CD4-positive, alpha-beta T cell treated with Interleukin-4 for 4 hours (primary cell): ENCODE measurements at places on chromosomes 3 and 15.

DNA sequence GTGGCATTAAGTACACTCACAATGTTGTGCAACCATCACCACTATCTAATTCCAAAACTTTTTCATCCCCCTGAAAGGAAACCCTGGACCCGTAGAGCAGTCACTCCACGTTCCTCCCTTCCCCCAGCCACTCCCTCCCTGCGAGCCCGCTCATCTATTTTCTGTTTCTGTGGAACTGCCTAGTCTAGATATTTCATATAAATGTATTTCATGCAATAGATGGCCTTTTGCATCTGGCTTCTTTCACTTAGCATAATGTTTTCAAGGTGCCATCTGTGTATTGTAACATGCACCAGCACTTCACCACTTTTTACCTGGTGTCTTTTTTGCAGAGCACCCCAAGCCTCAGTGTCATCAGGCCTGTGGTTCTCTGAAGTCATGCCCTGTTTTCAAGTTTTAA, 10.7 kb downstream of the CGNL1 start:
- no peak for DNase-seq

- DNase-seq, result peak; percentile 14
These were observed 81.2 kb downstream of the SRGAP3 start for GRCh38 chr3:9168241-9168741.

- no peak for DNase-seq
These were observed 1375.1 kb upstream of the ALCAM start for GRCh38 chr3:103991461-103992115.

- no peak for DNase-seq
These were observed 220.2 kb upstream of the CD96 start for GRCh38 chr3:111321786-111322185.

GRCh38 chr3:131796558-131797198, 238.1 kb downstream of the CPNE4 start:
- no peak for DNase-seq

GRCh38 chr3:124559846-124560574, 170.2 kb upstream of the UMPS start:
- peak; percentile 50 for DNase-seq

- no peak for DNase-seq
These were observed 143.4 kb downstream of the NSUN3 start for GRCh38 chr3:94206291-94206690.

- no peak for DNase-seq
These were observed 51.9 kb downstream of the CCR4 start for GRCh38 chr3:33003308-33003707.

GRCh38 chr3:194661374-194661773, 10.6 kb downstream of the LSG1 start:
- no peak for DNase-seq

- DNase-seq, result no peak
These were observed 60.2 kb downstream of the TMEM44 start for GRCh38 chr3:194572944-194573491.

GRCh38 chr15:39397883-39398282, 183.0 kb upstream of the THBS1 start:
- DNase-seq, result no peak

DNA sequence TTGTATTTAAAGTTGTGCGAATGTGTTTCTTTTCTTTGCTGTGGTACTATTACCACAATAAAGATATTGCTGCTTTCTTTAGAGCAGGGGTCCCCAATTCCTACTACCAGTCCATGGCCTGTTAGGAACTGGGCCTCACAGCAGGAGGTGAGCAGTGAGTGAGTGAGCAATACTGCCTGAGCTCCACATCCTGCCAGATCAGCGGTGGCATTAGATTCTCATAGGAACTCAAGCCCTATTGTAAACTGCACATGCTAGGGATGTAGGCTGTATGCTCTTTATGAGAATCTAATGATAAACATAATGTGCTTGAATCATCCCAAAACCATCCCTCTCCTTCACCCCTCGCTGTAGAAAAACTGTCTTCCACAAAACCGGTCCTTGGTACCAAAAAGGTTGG, 41.6 kb downstream of the DMXL2 start:
- DNase-seq, result no peak

DNA sequence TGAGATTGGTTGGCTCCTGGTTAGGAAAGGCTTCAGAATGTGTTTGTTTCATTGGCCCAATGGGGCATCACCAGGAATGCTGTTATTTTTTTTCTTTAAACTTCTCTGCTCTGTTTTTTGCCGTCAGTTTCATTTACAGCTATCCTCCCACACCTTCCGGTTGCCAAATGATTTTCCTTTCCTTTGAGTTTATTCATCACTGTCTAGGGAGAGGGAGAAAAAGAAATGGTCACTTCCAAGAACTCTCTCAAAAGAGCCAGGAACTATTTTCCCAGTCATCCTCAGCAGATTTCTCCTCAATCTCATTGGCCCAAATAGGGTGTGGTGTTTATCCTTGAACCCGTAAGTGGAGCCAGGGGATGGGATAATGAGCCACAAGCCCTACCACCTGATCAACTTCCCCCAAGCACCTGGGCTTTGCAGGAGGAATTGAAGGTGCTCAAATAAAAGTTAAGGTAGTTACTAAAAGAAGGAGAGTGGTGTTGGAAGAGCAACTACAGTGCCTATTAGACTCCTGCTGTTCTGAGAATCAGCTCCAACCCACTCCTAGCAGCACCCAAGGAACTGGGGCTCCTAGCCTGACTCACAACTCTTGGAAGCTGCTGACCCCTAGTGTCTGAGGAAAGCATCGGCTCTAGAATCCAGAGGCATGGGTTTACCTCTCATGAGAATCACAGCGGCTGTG, 183.8 kb upstream of the IL12A start:
- DNase-seq, result peak; percentile 14

DNA sequence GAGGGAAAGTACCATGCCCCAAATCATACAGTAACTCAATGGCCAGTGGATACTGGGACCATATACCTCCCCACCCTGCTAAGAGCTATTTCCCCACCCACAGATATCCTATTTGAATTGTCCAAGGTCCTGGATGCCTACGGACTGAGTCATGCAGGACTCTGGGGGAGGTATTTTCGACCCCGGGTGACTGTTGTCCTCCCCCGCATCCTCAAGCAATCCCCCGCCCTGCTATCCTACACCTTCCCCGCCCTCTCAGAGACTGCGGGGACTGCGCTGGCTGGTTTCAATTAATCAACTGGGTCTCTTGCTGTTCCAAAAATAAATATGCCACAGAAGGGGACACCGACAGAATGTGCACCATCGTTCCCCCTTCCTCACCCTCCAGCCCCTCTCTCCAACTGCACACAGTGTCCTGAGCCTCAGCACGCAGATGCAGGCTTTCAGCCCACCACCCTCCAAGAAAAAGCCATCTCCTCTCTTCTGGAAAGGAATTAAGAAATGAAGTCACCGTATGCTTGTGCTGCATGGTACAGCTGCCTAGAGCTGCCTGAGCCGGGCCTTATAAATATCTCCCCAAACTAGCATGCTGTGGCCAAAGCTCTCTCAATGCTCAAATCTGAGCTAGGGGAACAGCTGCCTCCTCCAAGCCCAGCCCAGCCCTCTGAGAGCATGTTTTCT, 8.1 kb downstream of the CAV3 start:
- no peak for DNase-seq

- DNase-seq, result no peak
These were observed 91.1 kb downstream of the TBL1XR1 start for GRCh38 chr3:177106184-177106583.

DNA sequence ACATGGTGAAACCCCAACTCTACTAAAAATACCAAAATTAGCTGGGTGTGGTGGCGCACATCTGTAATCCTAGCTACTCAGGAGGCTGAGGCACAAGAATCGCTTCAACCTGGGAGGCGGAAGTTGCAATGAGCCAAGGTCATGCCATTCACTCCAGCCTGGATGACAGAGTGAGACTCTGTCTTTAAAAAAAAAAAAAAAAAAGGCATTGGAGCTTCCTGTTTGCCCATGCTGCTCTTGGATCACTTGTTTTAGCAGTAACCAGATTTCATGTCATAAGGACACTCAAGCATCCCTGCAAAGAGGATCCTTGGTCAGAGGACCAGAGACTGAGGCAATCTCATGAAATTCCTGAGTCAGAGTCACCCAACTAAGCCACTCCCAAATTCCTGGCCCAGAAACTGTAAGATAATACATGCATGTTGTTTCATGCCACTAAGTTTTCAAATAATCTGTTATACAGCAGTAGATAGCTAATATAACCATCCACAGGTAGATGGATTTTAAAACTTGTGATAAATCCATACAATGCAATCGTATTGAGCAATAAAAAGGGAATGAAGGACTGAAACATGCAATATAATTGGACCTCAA, 82.0 kb upstream of the XXYLT1 start:
- no peak for DNase-seq

DNA sequence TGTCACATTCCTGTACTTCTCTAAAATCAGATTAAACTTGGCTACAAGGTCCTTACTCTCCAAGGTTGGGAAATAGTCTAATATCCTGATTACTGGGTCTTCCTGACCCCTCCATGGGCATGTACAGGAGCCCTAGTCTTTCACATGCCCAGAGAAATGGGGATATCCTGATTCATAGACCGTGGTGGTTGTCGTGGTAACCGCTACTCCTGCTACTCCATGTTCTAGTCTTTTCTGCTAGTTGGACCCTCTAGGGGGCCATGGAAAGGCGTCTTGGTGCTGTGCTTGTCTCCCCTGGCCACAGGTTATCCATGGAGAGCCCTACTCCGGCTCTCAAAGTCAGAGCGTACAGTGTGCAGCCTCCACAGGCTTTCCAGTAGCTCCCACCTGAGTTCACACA, 13.1 kb upstream of the ZBTB38 start:
- DNase-seq, result no peak

- DNase-seq, result peak; percentile 75
These were observed 11.3 kb upstream of the RPL39L start for GRCh38 chr3:187150599-187150998.

- DNase-seq, result no peak
These were observed 7.7 kb downstream of the ARNT2 start for GRCh38 chr15:80411788-80412288.
